ENCODE measurements at places on chromosomes 16 and 17. TPM values are rescaled to one million over a fixed set of nuclear protein-coding genes. Genes with fewer than 3 reads are reported as not detected.
A peak's percentile ranks its signal among the peaks of the same experiment; 100 is the strongest.

- peaks cover 25% of the 10 kb centered on the region for H3K36me3 ChIP-seq
- H3K4me3 ChIP-seq: peak within 1 kb of the TSS; percentile 72
- DNase-seq: peak; percentile 70
- H3K27ac ChIP-seq: no peak within 1 kb of the TSS
Observed at GRCh38 chr17:75515496-75516254, at the start of gene CASKIN2. Gene CASKIN2 (minus strand): TSS chr17:75515537. CDS start chr17:75513804, 1,733 bp downstream.

GRCh38 chr16:2004795-2005517 lies 4.7 kb downstream of the ZNF598 start:
- no peaks in the 10 kb centered on the region for H3K27me3 ChIP-seq
- no peak overlapping the region for H3K4me3 ChIP-seq
- H3K4me1 ChIP-seq: peaks cover 18% of the 10 kb centered on the region
- no peak overlapping the region for H3K27ac ChIP-seq
- DNase-seq: no peak

- H3K27ac ChIP-seq: no peak overlapping the region
- H3K36me3 ChIP-seq: no peaks in the 10 kb centered on the region
- DNase-seq: no peak
Observed at GRCh38 chr16:9415545-9415944, 324.1 kb downstream of the HAPSTR1 start.

GRCh38 chr17:78044280-78044835 lies 84.2 kb downstream of the TMC6 start:
- no peak for DNase-seq
- H3K27ac ChIP-seq: no peak overlapping the region
- H3K4me3 ChIP-seq: no peak overlapping the region
- peaks cover 30% of the 10 kb centered on the region for H3K36me3 ChIP-seq

DNA sequence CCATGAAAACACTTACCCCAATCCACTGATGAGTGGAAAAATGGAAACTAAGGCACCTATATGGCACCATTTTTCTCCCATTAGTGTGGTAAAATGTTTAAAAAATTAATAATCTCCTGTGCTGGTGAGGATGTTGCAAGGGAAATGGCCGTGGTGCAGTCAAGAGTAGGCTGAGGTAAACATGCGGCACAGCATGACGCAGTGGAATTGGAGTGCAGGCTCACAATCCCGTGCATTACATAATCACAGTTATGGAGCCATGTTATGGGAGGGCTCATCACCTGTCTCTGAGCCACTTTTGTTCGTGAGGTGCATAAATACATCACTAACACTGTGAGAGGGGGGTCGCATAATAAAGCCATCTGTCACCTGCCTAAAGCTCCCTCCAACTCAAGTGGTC lies 164.4 kb upstream of the XYLT1 start:
- H3K36me3 ChIP-seq: no peaks in the 10 kb centered on the region
- no peak overlapping the region for H3K27ac ChIP-seq
- no peak overlapping the region for H3K4me3 ChIP-seq
- H3K27me3 ChIP-seq: peaks cover 5% of the 10 kb centered on the region
- no peak for DNase-seq

DNA sequence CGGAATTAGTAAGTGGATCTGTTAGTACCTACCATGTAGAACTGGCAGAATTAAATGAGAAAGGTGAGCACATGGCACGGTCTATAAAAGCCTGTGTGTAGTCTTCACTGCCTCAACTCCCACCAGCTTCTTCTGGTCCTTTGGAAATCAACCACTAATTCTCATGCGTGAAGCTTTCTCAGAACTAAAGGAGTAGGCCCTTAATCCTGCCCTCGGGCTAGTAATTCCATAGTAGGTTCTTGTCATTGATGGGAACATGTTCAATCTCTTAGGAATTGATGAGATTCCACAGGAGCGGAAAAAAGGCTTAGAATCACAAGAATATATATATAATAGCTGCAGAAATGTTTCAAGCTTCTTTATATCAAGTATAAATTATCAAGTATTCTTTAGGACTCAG lies 21.7 kb downstream of the CDR2 start:
- H3K36me3 ChIP-seq: peaks cover 78% of the 10 kb centered on the region
- H3K4me3 ChIP-seq: no peak overlapping the region
- DNase-seq: no peak
- peak overlapping the region; percentile 95 for H3K27ac ChIP-seq
- H3K27me3 ChIP-seq: no peaks in the 10 kb centered on the region
- peaks cover 35% of the 10 kb centered on the region for H3K4me1 ChIP-seq

GRCh38 chr16:3780570-3780969 lies 63.2 kb upstream of the TRAP1 start:
- no peaks in the 10 kb centered on the region for H3K27me3 ChIP-seq
- H3K4me3 ChIP-seq: no peak overlapping the region
- peaks cover 74% of the 10 kb centered on the region for H3K36me3 ChIP-seq
- peaks cover 4% of the 10 kb centered on the region for H3K4me1 ChIP-seq

- no peak overlapping the region for H3K4me3 ChIP-seq
- no peak overlapping the region for H3K27ac ChIP-seq
- H3K36me3 ChIP-seq: peaks cover 35% of the 10 kb centered on the region
Observed at GRCh38 chr16:71687861-71688260, 36.6 kb downstream of the PHLPP2 start.

GRCh38 chr17:33940769-33941370 lies 314.2 kb upstream of the CCL2 start:
- DNase-seq: no peak
- H3K36me3 ChIP-seq: no peaks in the 10 kb centered on the region
- no peaks in the 10 kb centered on the region for H3K4me1 ChIP-seq
- H3K4me3 ChIP-seq: no peak overlapping the region
- H3K27me3 ChIP-seq: peaks cover 2% of the 10 kb centered on the region

GRCh38 chr17:41617136-41617535 lies 4.6 kb upstream of the KRT16 start:
- H3K27me3 ChIP-seq: no peaks in the 10 kb centered on the region
- no peaks in the 10 kb centered on the region for H3K4me1 ChIP-seq
- no peak overlapping the region for H3K27ac ChIP-seq
- no peak overlapping the region for H3K4me3 ChIP-seq

DNA sequence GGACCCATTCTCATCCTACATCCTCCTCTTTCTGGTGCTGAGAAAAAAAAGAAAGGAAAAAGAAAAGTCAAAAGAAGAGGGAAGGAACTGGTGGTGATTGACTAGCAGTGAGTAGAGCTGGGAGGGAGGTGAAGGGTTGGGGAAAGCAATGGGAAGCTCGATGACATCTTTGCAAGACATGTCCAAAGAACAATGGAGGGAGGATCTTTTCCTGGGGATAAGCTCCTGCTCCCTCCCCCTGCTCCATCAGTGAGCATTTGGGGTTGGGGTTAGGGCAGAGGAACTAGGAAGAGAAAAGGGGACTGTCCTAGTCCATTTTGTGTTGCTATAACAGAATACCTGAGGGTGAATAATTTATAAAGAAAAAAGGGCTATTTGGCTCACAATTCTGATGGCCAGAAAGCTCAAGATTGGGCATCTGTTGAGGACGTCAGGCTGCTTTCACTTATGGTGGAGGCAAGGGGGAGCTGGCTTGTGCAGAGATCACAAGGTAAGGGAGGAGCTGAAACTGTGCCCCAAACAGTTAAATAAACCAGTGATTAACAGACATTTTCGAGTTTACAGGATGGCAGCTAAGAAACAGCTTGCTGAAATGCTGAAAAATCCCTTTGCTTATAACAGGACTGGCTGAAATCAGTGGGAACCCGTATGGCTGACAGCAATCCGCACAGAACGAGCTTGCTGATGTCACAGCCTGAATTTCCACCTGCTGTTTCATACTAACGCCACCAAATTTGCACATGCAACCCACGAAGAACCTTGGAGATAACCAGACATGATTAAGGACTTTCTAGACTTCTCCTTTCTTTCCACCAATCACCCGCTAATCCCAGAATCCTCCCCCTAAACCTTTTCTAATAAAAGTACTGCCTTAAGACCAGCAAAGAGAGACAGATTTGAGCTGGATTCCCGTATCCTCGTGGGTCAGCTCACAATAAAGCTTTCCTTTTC lies 1.6 kb upstream of the ODF4 start:
- H3K4me3 ChIP-seq: no peak overlapping the region
- peaks cover 7% of the 10 kb centered on the region for H3K4me1 ChIP-seq
- no peak overlapping the region for H3K27ac ChIP-seq
- H3K36me3 ChIP-seq: no peaks in the 10 kb centered on the region
- H3K27me3 ChIP-seq: peaks cover 2% of the 10 kb centered on the region

DNA sequence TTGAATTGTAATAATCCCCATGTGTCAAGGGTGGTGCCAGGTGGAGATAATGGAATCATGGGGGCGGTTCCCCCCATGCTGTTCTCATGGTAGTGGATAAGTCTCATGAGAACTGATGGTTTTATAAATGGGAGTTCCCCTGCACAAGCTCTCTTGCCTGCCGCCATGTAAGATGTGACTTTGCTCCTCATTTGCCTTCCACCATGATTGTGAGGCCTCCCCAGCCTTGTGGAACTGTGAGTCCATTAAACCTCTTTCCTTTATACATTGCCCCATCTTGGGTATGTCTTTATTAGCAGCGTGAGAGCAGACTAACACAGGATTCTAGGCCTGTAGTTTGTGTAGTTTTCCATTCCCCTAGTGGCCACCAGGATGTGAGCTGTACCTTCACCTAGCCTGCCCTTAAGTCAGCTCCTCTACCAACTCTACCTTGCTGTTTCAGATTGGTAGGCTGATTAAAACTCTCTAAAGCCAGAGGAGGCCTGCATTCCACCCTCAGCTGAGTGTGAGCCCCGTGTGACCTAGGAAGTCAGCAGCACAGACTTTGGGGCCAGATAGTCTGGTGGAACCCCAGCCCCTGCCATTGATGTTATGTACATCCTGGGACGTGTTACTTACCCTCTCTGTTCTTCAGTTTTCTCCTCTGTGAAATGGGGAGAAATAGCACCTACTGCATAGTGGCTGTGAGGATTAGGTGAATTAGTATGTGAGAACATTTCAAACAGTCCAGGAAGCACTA lies 252.4 kb upstream of the CACNG5 start:
- no peak overlapping the region for H3K27ac ChIP-seq
- peaks cover 64% of the 10 kb centered on the region for H3K36me3 ChIP-seq
- peaks cover 12% of the 10 kb centered on the region for H3K4me1 ChIP-seq

GRCh38 chr17:48725288-48726064 lies 2.5 kb downstream of the PRAC2 start:
- DNase-seq: no peak
- no peak overlapping the region for H3K4me3 ChIP-seq
- no peaks in the 10 kb centered on the region for H3K36me3 ChIP-seq
- peaks cover 12% of the 10 kb centered on the region for H3K4me1 ChIP-seq
- H3K27me3 ChIP-seq: peaks cover 89% of the 10 kb centered on the region

GRCh38 chr16:25256695-25257469 lies 763 bp downstream of the ZKSCAN2 start:
- H3K36me3 ChIP-seq: peaks cover 44% of the 10 kb centered on the region
- peaks cover 43% of the 10 kb centered on the region for H3K4me1 ChIP-seq
- DNase-seq: peak; percentile 12
- no peaks in the 10 kb centered on the region for H3K27me3 ChIP-seq
- peak overlapping the region; percentile 92 for H3K27ac ChIP-seq

GRCh38 chr17:4858068-4858881 lies 25.1 kb downstream of the MINK1 start:
- H3K27me3 ChIP-seq: no peaks in the 10 kb centered on the region
- H3K36me3 ChIP-seq: peaks cover 21% of the 10 kb centered on the region
- H3K4me1 ChIP-seq: peaks cover 5% of the 10 kb centered on the region

- no peaks in the 10 kb centered on the region for H3K4me1 ChIP-seq
Observed at GRCh38 chr17:6610011-6610410, 30.5 kb downstream of the KIAA0753 start.

DNA sequence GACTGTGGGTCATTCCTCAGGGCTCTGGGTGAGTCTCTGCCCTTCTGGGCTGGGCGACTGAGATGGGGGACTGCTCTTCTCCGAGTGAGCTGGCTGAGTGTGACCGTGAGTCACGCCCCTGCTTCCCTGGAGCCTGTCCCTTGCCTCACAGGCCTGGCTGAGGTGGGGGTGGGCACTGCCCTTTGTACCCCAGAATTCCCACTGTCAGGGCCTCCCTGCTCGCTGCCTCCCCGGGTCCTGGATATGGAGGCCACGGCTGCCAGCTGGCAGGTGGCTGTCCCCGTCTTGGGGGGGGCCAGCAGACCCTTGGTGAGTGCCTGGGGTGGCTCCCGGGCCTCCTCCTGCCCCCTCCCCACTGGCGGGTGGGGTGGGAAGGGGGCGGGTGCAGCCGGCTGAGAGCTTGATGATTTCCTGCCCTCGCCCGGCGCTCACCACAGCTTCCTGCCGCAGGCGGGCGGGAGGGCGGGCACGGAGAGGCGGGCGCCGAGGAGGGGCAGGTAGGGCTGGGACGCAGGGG lies at the start of gene LAT:
TSS of gene LAT (plus strand) at position 434 of the 517 bp plus-strand sequence. CDS start 366 bp downstream, outside the sequence.
- no peaks in the 10 kb centered on the region for H3K27me3 ChIP-seq
- H3K27ac ChIP-seq: peak within 1 kb of the TSS; percentile 94

DNA sequence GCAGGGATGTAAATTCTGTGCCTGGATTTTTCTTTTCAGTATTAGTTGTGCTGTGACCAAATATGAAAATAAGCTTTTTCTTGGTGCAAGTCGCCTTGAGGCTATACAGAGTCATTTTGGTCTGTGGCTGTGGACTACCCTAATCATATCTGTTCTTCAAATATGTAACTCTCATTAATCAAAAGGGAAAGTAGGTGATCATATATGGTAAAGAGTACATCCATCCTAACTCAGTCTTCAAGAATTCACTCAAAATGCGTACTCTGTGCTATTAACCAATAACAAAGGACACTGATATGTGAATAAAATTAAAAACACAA lies 2.6 kb downstream of the CPD start:
- no peaks in the 10 kb centered on the region for H3K27me3 ChIP-seq
- no peak for DNase-seq
- peaks cover 51% of the 10 kb centered on the region for H3K4me1 ChIP-seq
- H3K4me3 ChIP-seq: peak overlapping the region; percentile 58
- peaks cover 28% of the 10 kb centered on the region for H3K36me3 ChIP-seq

DNA sequence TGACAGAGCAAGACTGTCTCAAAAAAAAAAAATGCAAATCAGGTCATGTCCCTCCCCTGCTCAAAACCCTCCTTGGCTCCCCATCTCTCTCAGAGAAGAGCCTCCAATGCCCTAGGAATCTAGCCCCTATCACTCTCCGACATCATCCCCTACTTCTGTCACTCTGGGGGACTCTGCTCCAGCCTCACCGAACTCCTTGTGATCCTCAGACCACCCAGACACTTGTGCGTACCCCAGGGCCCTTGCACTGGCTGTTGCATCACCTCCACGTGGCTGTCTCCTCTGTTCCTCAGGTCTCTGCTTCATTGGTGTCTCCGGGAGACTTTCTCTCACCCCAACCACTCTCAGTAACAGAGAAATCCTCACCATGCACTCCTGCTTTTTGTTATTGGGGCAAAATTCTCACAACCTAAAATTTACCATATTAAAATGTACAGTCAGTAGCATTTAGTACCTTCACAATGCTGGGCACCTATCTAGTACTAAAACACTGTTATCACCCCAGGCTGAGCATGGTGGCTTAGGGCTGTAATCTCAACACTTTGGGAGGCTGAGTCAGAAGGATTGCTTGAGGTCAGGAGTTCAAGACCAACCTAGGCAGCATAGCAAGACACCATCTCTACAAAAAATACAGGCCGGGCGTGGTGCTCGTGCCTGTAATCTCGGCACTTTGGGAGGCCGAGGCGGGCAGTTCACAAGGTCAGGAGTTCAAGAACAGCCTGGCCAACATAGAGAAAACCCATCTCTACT lies 15.2 kb downstream of the PLA2G10 start:
- H3K27me3 ChIP-seq: peaks cover 1% of the 10 kb centered on the region
- H3K4me3 ChIP-seq: no peak overlapping the region
- peaks cover 3% of the 10 kb centered on the region for H3K4me1 ChIP-seq
- DNase-seq: no peak
- peaks cover 3% of the 10 kb centered on the region for H3K36me3 ChIP-seq

Gene RHBDL3
- 0.11 TPM for total RNA-seq

Gene MYL11
- total RNA-seq: 3.4 TPM

Gene DNAAF8
- 0.11 TPM for total RNA-seq

Gene FOXL1
- 0.23 TPM for total RNA-seq

Gene DBNDD1
- total RNA-seq: 0.43 TPM

Gene NOS2
- not detected for total RNA-seq

Gene KRT13
- not detected for total RNA-seq

All from activated T-helper 2 cell treated with anti-CD3 and anti-CD28 coated beads, Interferon-gamma antibody, Interleukin-2, Interleukin-4, amounts not matched to agents 10 μg/mL and 5 μg/mL and 100 μg/mL, durations not matched to agents 14 hours and 24 hours and 36 hours (primary cell).